ENCODE measurements at places on chromosomes 3 and 15.

DNA sequence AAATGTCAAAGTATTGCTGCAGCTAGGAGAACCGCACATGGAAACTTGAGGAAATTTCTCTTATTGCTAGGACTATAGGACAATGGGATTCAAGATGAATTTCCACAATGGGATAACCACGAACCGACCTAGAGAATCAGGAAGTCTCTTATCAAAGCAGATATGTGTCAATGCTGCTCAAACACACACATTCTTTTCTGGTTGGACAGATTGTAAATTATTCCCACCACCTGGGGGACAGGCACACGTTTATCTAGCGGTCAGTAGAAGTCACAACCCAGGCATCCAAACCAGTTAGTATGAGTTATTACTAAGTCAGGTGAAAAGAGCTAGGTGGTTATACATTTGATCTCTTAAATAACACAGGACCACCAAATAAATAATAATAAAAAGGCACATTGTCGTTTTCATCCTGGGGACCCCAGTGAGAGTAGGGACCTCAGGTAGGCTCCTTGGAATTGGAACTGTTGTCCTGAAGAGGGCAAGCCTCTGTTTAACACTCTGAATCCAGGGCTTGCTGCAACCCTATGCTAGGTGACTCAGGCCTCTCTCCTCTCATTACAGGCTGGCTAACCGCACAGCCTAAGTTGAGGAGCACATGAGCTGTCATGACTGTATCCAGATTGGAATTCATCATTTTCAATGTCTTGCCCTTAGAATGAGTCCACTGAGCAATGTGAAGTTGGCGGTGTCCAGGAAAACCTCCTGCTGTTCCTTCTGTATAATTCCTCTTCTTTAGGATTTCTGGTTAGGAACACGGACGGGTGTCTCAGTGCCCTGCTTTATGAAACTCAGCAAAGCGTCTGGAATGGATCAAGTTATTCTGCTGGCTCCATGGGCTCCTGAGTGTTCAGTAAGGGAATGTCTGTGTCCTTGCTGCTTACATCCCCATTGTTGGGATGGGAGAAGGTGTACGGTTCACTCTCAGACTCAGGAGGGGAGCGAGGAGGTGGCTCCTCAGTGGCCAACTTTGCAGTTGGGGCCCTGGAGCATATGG lies 59.0 kb downstream of the CLEC3B start:
- no peak for DNase-seq

GRCh38 chr15:82081914-82082762 lies 36.3 kb upstream of the MEX3B start:
- no peak for DNase-seq

- DNase-seq: no peak
Measured at GRCh38 chr3:50323092-50323600, 601 bp upstream of the HYAL2 start.

GRCh38 chr3:149850787-149851584 lies 38.0 kb downstream of the RNF13 start:
- DNase-seq: no peak

DNA sequence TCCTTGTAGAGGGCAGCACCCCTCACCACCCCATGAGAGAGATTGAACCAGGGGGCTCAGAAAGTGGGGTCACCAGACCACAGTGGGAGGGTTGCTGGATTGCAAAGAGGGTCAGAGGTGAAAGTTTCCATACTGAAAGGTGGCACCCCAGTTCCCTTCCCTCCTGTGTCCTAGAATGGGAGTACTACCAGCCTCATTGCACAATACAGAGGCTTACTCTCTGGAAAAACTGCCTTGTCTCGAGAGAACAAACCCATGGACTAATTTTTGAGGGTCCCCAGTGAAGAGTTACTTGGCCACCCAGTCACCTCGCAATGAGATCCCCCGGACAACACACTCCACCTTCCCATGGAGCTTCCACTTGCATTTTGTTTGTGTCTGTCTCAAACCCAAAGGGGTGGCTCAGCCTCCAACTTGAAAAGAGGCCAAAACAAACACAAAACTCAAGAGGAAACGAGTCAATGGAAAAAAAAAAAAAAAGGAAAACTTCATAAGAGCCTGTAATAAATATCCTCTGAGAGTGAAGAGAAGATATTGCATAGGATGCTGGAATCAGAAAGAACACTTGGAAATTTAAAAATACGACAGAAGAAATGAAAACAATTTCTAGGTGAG lies 18.6 kb downstream of the MESP2 start:
- no peak for DNase-seq
